ENCODE measurements at places on chromosomes 6 and 20.

DNA sequence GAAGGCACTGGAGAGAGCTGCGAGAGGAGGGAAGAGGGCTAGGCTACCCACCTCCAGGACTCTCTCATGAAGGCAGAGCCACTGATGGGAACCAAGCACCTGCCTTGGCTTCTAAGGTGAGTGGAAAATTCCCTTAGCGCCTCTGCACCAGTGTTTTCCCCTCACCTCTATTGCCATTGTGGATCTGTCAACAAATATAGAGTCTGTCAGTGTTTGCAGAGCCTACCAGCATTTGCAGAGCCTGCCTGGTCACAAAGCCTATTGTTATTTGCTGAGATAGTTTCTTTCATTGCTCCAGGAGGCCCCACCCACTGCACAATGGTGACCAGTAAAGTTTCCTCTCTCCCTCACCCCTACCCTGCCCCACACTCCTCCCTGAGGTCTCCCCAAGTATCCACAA, 141.9 kb downstream of the MRPL14 start:
- no peak for DNase-seq

DNA sequence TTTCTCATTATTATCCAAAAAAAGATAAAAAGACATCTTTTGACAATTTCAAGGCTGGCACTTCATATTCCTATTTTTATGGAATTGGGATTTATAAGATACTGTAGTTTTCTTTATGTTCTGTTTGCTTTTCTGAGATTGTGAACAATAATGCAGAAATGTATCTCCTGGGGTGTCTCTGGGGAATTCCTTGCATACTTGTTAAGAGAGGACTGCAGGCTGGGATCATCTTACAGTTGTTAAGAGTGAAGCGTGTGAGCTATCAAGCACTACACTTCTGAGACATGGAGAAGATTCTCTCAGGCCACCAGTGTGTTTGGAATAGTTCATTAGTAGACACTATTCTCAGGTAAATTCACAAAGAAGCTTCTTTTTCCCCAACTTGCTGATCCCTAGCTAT, 963.3 kb upstream of the GJE1 start:
- DNase-seq: no peak

DNA sequence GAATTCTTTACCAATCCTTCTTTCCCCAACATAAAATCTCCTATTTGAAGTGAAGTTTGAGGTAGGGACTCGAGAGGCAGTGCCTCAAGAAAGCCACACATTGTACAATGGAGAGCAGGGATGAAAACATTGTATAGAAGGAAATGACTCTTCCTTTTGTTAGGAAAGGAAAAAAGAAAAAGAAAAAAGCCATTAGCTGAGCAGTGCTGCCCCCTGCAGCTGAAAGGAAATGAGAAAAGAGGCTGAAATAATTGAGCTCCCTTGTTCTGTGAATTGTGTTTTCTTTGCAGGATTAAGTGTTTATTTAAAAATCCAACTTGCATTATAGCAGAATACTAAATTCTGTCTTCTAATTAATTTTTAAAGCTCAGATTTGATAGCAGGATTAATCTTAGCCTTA, 162.9 kb upstream of the SASH1 start:
- no peak for DNase-seq

- DNase-seq: no peak
Measured at GRCh38 chr20:13009682-13010406, 1.1 kb downstream of the SPTLC3 start.

- DNase-seq: no peak
Measured at GRCh38 chr20:37511610-37512275, 9.3 kb upstream of the NNAT start.

DNA sequence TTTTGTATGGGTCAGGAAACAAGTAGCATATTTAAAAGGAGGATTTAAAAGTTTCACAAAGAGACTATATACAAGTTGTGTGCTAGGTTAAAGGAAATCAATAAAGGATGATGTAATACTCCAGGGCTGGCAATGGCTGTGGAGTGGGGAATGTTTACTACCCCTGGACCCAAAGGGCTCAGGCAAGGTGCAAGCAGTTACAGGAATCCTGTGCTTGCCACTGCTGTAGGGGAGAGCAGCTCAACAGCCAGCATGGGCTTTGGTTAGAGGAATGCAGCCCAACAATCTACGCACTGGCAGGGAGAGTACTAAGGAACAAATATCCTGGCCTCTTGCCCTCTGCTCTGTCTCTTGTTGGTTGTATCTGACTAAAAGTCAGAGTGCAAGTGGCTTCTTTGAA, 1642.2 kb downstream of the KHDRBS2 start:
- no peak for DNase-seq

DNA sequence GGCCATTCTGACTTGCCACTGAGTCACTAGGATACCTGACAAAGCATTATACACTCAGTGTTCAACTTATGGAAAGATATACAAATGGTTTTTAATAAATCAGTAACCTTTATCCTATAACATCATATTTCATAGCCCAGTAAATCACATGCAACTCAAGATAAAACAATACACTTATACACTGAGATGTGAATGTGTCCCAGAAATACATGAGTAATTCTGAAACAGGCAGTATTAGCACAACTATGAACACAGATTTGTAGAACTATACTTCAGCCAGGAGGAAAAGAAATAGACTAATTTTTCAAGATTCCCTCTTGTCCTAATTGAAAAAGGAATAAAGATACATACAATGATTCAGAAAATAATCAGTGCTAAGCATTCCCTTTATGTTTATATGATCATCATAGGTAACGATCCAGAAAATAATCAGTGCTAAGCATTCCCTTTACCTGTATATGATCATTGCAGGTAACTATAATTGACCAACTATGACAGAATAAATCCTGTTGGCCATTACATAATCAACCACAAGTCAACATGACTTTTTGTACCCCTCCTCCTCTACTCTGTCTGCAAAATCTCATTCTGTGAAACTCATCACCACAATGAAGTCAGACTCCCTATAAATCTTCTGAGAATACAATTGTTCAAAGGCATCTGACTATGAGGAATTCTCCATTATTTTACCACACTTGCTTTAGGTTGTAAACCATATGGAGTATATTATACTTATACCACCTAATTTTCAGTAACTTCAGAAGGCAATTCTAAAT, 30.3 kb downstream of the HACE1 start:
- no peak for DNase-seq

DNA sequence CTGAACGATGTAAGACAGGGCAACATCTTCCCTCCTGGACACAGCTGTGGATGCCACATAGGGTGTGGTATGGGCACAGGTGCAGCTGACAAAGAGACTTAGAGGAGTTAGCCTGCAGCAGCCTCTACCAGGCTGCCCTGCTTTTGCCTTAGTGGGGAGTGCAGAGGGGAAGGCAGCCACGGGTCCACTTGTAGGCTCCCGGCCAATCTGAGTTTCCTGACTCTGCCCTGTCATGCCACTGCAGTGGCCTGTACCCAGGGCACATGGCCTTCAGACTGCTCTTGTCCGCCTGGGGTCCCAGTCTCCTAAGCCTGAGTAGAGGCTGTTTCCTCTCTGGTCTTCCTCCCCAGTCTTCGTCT, 17.1 kb upstream of the CST9L start:
- DNase-seq: no peak

- DNase-seq: no peak
Measured at GRCh38 chr6:9365378-9365777, 930.0 kb upstream of the SLC35B3 start.

DNA sequence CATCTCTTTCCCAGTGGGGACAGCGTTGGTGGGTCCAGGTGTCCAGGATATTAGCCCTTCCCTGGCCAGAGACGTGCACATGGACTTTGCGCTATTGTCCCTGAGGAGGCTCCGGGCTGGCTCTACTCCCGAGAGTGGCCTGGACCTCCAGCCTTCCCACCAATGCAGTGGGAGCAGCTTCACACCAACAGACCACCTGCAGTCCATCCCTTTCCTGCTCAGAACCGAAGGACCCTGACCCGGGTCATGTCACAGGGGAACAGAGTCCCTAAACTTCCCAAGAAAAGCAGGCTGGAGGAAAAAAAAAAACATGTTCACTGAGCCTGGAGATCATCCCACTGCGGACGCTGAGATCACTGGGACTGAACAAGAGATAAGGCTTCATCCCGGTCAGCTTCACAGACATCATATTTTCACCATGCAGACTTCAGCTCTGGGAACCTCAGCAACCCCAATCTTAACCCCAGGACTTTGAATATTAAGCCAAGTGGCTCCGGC, 18.3 kb downstream of the ZMYND8 start:
- DNase-seq: no peak

- no peak for DNase-seq
Measured at GRCh38 chr6:42374018-42374669, 77.6 kb downstream of the TRERF1 start.

GRCh38 chr6:156449128-156449527, 328.1 kb upstream of the ARID1B start:
- no peak for DNase-seq

DNA sequence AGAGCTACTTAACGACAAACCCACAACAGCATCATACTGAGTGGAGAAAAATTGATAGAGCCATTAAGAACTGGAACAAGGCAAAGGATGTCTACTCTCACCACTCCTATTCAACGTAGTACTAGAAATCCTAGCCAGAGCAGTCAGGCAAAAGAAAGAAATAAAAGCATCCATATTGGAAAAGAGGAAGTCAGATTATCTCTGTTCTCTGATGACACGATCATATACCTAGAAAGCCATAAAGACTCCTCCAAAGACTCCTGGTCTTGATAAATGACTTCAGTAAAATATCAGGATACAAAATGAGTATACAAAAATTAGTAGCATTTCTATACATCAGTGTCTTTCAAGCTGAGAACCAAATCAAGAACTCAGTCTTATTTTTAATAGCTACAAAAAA, 17.0 kb upstream of the FHL5 start:
- DNase-seq: no peak

GRCh38 chr20:18496042-18496441, 983 bp downstream of the RBBP9 start:
- no peak for DNase-seq

DNA sequence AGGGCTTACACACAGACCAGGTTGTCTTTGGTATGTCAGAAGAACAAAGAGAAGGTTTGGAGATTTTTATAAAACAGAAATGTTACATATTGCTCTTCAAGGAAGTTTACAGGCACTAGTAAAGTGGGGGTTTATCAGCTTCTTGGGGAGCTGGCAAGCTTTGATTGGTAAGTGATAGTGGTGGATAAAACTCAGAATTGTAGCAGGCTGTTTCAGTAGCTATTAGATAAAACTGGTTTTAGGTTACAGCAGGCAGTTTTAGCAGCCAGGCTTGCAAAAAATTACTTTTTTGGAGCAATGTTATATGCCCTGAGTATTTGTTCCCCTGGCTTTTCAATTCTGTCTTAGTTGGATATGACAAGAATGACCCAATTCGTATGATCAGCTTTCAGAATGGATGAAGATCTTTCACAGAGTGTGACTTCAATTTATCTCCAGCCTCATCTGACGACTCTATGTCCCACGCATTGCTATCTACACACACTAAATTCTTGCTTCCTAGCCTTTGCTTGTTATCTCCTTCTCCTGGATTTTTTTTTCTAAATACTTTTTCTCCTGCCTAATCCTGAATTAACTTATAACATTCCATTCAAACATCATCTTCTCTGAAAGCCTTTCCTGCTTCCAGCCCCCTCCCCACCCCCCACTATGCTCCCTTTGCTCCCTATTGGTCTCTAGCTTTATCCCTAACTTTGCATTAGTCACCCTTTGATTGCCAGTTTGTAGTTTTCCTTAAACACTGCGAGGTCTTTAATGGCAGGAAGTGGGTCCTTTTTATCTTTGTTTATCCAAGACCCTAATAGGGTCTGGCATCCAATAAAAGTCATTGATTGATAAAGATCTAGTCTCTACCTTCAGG, 1.0 kb upstream of the TOMM34 start:
- DNase-seq: no peak

GRCh38 chr20:45971425-45971674, 653 bp downstream of the ZNF335 start:
- DNase-seq: no peak

GRCh38 chr6:163860287-163861081, 446.0 kb downstream of the QKI start:
- DNase-seq: no peak

DNA sequence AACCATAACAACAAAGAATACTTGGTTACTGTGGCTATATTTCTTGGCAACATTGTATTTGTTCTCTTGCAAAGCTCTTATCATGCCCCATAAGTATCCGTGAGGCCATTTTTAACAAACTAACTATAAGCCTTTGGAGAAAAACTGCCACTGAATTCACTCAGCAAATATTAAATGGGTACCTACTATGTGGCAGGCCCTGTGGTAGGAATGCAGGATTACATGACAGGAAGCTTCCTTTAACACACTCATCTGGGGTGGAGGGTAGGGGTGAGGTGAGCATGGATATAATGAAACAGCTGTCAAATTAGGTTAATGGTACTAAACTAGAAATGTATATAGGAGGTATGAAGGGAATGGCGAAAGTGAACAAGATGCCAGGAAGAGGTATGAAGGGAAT, 504.8 kb downstream of the MEI4 start:
- no peak for DNase-seq

DNA sequence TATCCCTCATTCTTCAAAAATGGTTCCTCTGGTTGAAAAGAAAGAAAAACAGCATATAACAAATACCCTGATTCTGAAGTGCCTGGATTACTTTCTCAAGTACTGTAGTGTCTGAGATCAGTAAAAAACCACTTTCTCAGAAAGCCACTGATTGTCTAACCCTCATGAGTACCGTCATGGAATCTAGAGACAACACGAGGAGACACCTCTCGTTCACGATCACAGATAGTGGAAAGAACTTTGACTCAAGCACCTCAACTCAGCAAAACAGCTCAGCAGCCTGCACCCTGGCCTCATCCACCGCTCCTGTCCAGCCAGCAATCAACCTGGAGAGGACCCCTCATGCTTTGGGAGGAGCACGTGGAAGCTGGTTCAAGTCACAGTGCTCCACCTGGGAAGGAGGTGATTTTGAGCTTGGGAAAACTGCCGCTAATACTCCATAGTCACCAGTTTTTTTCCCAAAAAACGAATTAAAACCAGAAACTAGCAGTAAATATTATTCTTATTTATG, 1.0 kb downstream of the SCML4 start:
- DNase-seq: peak; percentile 45

- DNase-seq: no peak
Measured at GRCh38 chr6:20370393-20370792, 31.3 kb upstream of the E2F3 start.

- no peak for DNase-seq
Measured at GRCh38 chr20:49915118-49915379, 280 bp downstream of the SPATA2 start.

- DNase-seq: no peak
Measured at GRCh38 chr6:8174571-8174970, 72.2 kb upstream of the EEF1E1 start.

GRCh38 chr20:49519777-49520359, 37.4 kb upstream of the KCNB1 start:
- DNase-seq: no peak

- no peak for DNase-seq
Measured at GRCh38 chr20:56032251-56032650, 26.9 kb upstream of the CBLN4 start.

All from stimulated activated CD8-positive, alpha-beta memory T cell treated with anti-CD3 and anti-CD28 coated beads, Interleukin-15, amount 100 ng/mL, for 4 hours (primary cell).